Esophagus muscularis mucosa (tissue), 4 donors: ENCODE measurements at places on chromosomes 3 and 15. TPM values are rescaled to one million over a fixed set of nuclear protein-coding genes. Genes with fewer than 3 reads are reported as not detected.

DNA sequence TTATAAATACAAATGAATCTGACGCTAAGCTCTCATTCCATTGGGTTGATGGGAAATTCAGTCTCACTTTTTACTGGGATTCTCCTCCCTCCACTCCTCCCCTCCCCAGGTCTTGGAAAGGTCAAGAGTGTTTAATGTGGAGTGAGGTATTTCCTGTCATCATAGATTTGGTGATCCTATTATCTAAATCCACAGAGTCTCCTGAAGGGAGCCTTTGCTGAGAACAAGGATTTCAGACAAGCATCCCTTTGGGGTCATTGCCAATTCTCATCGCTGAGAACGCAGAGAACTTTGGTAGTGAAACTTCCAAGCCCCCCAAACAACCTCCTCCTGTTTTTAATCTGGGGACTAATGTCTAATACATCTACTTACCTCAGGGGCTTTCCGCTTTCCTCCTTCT, 297.9 kb downstream of the OTOL1 start:
- no peaks in the 10 kb centered on the region for H3K27me3 ChIP-seq
- H3K4me1 ChIP-seq = no peaks in the 10 kb centered on the region
- no peak overlapping the region for H3K4me3 ChIP-seq

- no peaks in the 10 kb centered on the region for H3K27me3 ChIP-seq
- no peaks in the 10 kb centered on the region for H3K36me3 ChIP-seq
- H3K4me1 ChIP-seq = peaks cover 57% of the 10 kb centered on the region
- no peak overlapping the region for H3K4me3 ChIP-seq
Measured at GRCh38 chr3:196419386-196419785, 12.8 kb downstream of the UBXN7 start.

FMN1 gene
- total RNA-seq = 4.8 TPM

- no peaks in the 10 kb centered on the region for H3K27me3 ChIP-seq
- no peaks in the 10 kb centered on the region for H3K36me3 ChIP-seq
- no peak overlapping the region for H3K4me3 ChIP-seq
- no peak overlapping the region for H3K27ac ChIP-seq
- H3K4me1 ChIP-seq = no peaks in the 10 kb centered on the region
Measured at GRCh38 chr3:18900994-18901393, 247.3 kb upstream of the KCNH8 start.

DNA sequence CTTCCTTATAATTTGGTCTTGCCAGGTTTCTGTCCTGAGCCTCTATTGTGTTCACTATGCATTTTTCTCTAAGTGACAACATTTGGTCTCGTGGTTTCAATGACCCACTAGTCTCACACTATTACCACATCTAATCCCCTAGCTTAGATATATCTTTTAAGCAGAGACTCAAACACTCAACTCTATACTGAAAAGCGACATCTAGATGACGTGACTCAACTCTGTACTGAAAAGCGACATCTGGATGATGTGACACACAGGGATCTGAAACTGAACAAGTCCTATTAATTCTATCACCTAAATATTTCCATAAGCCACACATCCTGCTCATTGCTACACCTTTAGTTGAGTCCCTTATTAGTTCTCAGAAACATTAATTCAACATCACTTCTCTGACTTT, 141.7 kb upstream of the MBNL1 start:
- H3K36me3 ChIP-seq = no peaks in the 10 kb centered on the region
- no peak overlapping the region for H3K27ac ChIP-seq

DNA sequence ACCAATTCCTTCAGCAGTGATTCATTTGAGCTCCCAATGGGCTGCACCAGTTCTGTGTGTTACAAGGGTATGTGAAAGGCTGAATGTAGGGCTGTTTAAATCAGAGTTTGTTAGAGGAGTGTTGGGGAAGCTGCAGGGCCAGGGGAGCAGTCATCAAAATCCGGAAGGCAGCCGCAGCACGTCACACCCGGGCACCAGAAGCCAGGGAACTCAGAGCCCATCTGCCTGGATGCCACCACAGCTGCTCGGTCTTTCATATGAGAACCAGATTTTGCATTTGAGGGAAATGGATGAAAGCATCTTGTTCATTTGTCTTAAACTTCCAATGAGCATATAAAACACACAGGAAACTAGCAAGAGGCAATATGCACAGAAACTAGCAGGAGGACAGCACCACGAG, 24.2 kb upstream of the NEO1 start:
- DNase-seq = no peak
- no peaks in the 10 kb centered on the region for H3K36me3 ChIP-seq
- no peak overlapping the region for H3K27ac ChIP-seq
- H3K27me3 ChIP-seq = peaks cover 4% of the 10 kb centered on the region
- H3K4me1 ChIP-seq = no peaks in the 10 kb centered on the region

GRCh38 chr3:124263168-124263567, 271.2 kb upstream of the ROPN1 start:
- no peak for DNase-seq
- peaks cover 59% of the 10 kb centered on the region for H3K4me1 ChIP-seq
- no peaks in the 10 kb centered on the region for H3K27me3 ChIP-seq
- H3K4me3 ChIP-seq = no peak overlapping the region
- no peaks in the 10 kb centered on the region for H3K36me3 ChIP-seq

DNA sequence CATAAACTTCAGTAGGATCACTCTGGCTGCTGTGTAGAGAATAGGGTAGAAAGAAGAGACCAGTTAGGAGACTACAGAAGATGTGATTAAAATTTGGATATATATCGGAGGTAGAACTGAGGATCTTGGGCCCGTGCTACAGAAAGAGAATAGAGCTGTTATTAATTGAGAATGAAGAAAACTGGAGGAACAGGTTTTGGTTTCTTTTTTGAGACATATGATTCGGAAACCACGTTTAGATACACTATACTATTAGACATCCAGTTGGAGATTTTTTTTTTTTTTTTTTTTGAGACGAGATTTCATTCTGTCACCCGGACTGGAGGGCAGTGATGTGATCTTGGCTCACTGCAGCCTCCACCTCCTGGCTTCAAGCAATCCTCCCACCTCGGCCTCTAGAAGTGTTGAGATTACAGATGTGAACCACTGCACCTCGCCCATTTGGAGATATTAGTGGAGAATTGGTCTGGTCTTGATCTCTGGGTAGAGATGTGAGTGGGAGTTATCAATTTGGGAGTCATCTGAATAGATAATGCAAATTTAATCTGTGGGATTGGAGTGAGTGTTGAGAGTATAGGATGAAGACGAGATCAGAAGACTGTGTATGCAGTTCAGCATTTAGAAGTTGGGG, 50.9 kb downstream of the TCF12 start:
- H3K36me3 ChIP-seq = no peaks in the 10 kb centered on the region
- no peak overlapping the region for H3K4me3 ChIP-seq
- H3K27ac ChIP-seq = no peak overlapping the region
- H3K4me1 ChIP-seq = peaks cover 51% of the 10 kb centered on the region

DNA sequence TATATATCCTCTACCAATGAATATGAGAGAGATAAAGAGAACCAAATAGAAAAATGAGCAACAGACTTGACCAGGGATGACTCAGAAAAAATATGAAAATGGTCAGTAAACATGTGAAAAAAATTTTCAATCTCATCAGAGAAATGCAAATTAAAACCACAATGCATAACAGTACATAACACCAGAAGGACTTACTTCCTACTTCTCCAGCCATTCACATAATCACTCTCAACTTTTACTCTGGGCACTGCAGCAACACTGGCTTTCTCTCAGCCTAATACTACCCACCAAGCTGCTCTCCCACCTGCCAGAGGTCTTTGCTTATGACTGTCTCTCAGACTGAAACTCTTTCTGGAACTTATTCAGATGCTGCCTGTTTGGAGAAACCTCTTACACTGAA, 49.4 kb downstream of the DPH6 start:
- H3K27me3 ChIP-seq = no peaks in the 10 kb centered on the region
- no peak for DNase-seq
- no peak overlapping the region for H3K27ac ChIP-seq
- no peak overlapping the region for H3K4me3 ChIP-seq
- H3K36me3 ChIP-seq = no peaks in the 10 kb centered on the region

DNA sequence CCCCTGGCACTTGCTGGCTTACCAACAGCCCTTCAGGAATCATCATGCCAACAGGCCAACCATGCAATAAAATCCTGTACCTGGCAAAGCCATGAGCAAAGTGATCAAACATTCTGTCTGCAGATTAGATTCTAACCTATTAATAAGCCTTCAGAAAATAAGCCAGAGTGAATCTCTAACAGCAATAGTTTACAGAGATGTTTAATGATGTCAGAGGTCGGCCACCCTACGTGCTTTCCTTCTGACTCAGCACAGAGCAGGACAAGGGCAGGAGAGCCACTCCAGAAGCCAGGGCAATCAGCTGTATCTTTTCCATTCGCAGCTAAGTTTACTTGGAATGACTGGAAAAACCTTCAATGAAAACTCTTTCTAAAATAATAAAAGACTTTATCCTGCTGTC, 13.1 kb downstream of the COL8A1 start:
- DNase-seq = no peak
- H3K4me1 ChIP-seq = peaks cover 73% of the 10 kb centered on the region
- no peak overlapping the region for H3K4me3 ChIP-seq
- no peaks in the 10 kb centered on the region for H3K36me3 ChIP-seq
